ENCODE measurements at places on chromosomes 11 and 22.
A peak's percentile ranks its signal among the peaks of the same experiment; 100 is the strongest.

- no peak for DNase-seq
Measured at GRCh38 chr11:120819437-120820365, 204.2 kb upstream of the TBCEL start.

GRCh38 chr11:133835593-133836548, 9.4 kb downstream of the SPATA19 start:
- DNase-seq, result no peak

- DNase-seq, result peak; percentile 33
Measured at GRCh38 chr11:36431429-36432092, 78.5 kb downstream of the TRAF6 start.

DNA sequence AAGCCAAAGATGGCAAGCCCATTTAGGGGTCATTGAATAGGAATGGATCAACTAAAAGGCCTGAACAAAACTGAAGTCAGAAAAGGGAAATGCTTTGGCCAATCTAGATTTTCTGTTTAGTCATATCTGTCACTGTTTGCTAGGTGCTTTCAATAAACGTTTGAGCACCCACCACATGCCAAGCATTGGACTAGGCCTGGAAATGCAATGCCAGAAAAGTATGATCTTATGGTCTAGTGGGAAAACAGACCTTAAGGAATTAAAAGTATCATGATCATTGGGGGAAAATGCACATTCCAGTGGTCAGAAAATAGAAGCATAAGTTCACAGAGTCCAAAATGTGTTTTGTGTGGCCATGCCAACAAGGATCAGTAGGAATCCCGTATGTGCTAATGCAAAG, 76.8 kb upstream of the BIRC3 start:
- no peak for DNase-seq

DNA sequence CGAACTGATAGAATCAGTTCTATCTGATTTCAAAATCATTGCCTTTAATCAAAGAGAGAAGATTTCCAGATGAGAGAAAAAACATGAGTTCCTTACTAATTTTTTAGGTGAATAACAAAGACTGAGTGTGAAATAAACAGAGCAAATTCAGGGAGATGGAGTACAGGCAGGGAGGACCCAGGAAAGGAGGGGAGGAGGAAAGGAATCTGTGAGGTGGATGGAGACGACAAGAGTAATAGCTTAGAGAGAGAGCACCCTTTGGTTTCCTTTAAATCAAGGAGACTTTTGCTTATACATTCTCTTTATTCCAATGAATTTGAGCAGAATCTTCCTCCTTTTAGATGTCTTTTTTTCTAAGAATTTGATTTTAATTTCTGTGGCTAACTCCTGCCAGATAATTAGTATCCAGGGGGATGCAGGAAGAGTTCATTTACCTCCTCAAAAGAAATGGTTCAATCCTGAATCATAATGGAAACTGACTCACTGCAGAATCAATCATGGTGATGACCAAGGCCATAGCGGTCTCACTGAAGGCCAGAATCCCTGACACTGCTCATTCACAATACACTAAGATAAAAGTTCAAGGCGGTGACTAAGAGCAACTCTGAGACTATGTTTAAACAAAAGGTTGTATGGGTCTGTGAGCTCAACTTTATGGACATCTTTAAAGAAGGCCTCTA, 234.0 kb upstream of the ZC3H12C start:
- DNase-seq, result no peak

DNA sequence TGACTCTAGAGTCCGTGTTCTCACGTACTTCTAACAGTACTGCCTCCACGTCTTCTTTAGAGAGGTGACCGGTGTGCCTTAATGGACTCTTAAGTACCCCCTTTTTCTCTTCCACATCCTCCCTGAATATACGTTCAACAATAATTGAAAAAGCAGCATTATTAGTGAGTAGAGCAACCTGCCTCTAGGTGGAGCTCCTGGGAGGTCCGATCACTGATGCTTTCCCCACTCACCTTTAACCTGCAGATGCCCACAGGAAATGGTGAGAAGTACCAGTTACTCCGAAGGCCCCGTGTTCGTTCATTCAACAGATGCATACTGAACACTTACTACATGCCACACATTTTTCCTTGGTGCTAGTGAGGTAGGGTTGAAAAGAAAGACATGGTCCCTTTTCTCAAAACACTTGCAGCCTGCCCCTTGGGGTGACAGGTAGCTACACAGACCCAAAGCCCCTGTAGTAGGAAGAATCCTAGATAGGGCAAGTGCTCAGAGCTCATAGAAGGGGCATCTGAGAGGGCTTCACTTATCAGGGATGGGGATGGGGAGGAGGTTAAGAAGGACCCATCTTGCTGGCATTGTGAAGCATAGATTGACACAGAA, 72.7 kb downstream of the FEZ1 start:
- no peak for DNase-seq

GRCh38 chr11:116388146-116388545, 384.6 kb downstream of the BUD13 start:
- DNase-seq, result no peak

DNA sequence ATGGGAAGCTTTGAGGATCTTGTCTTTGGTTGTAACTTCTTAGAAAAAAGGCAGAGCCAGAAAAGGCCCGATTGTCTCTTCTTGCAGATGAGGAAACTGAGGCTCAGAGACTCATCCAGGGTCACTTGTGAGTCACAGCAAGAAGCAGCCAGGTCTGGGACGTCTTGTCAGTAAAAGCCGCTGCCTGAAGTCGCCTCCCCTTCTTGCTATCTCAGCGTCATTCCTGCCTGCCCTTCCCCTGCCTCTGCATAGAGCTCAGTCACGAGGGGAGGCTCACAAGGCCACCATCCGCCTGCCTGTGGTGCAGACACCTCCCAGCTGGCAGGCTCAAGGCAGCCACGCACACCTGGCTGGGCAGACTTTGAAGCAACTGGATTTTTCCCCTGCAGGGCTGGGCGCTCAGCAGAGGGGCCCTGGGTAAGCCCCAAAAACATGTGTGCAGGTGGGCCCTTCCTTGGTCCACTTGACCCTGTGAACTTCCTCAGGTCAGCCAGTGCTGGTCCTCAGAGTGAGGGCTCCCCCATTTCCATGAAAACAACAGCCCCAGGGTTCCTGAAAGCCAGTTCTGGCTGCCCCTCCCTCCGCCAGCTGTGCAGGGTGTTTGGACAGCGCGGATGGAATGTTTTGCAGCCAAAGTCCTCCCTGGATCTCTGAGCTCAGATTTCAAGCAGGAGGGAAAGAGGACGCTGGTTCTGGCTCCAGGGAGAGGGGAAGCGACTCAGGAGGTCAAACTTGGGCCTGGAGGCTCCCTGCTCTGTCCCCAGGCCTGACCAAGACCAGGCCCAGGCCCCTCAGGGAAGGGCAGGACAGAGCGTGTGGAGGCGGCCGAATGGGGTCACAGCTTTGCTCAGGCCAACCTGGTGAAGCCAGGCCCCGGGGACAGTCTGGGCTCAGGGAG, 6.0 kb upstream of the RAB3IL1 start:
- no peak for DNase-seq

GRCh38 chr11:65251476-65251875, 10.3 kb upstream of the POLA2 start:
- no peak for DNase-seq

GRCh38 chr11:12478743-12479142, 101.4 kb downstream of the PARVA start:
- DNase-seq, result no peak

GRCh38 chr22:45630436-45630835, 41.2 kb upstream of the ATXN10 start:
- no peak for DNase-seq

- DNase-seq, result no peak
Measured at GRCh38 chr11:73431396-73431795, 55.2 kb downstream of the RELT start.

- no peak for DNase-seq
Measured at GRCh38 chr22:17272511-17272991, 53.3 kb upstream of the ADA2 start.

DNA sequence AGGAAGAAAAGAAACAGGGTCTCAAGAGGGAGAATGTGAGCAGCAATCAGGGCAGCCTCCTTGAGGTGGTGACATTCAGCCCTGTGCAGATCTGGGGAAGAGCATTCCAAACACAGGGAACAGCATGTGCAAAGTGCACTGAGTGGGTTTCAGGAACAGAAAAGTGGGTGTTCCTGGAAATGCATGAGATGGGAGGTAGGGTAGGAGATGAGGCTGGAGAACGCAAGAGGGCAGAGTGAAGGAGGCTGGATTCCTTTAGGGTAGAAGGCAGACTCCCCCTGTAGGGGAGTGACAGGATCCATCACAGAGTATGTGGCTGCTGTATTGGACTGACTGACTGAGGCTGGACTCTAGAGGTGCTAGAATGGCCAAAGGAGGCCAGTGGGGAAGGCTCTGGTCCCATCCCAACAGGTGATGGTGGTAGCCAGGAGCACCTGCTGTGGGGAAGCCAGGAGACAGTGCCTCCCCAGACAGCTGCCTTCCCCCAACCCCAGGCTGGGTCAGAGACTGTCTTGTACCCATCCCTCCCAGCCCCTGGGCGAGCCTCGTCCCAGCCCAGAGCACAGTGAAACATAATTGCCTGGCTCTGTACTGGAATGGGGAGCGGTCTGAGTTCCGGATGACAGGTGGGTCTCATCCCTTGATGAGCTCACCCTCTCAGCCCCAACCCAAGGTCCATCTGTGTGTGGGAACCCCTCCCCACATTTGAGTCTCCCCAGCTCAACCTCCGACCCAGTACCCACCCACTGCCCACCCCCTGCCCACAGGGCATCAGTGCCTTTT, 419.4 kb downstream of the MN1 start:
- DNase-seq, result no peak

GRCh38 chr22:44280665-44281188, 32.0 kb downstream of the SHISAL1 start:
- no peak for DNase-seq

Measured in stimulated activated CD8-positive, alpha-beta memory T cell treated with anti-CD3 and anti-CD28 coated beads, Interleukin-4, amount 100 ng/mL, for 4 hours (primary cell).